Foreskin fibroblast (primary cell): ENCODE measurements at places on chromosomes 7 and 10.
A peak's percentile ranks its signal among the peaks of the same experiment; 100 is the strongest.

DNA sequence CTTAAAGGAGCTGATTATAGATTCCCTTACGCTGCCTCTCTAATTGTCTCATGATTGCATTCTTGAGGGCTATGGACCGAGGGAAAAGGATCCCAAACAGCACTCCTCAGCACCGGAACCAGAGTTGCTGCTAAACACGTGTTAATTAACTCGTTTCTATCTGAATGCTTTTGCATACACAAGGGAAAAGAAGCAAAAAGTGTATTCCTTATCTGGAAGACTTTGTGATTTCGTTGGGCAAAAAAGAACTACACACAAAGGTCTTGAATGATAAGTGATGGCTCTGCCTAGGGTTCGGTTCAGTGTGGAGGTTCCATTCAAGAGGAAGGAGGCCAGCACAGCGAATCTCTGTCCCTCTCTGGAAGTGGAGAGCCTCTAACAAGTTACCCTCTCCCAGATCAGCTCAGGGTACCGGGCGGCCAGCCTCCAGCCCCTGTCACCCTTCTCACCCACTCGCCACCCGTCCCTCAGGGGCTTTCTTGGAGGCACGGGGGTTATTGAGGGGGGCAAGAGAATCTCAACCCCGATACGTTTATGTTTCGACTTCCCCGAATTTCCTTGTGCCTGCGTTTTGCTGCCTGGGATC is 515 bp upstream of the SLC4A2 start:
- no peak for DNase-seq

DNA sequence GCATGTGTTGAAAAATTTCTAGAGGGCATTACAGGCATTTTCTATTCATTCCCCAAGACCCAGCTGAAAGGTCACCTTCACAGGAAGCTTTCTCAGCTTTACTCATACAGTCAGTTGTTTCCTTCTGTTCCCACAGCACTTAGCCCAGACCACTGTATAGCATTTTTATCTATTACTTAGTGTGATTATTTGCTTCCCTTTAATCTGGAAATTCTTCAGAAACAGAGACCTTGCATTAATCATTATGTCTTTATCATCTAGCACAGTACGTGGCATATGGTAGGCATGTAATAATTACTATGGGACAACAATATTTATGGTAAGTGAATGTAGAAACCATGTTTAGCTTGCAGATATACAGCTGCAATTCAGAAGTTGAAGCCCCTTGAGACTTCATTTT is 38.2 kb upstream of the CDK6 start:
- peak; percentile 21 for DNase-seq

- peak; percentile 60 for DNase-seq
Measured at GRCh38 chr10:15791816-15792524, 68.3 kb downstream of the MINDY3 start.

DNA sequence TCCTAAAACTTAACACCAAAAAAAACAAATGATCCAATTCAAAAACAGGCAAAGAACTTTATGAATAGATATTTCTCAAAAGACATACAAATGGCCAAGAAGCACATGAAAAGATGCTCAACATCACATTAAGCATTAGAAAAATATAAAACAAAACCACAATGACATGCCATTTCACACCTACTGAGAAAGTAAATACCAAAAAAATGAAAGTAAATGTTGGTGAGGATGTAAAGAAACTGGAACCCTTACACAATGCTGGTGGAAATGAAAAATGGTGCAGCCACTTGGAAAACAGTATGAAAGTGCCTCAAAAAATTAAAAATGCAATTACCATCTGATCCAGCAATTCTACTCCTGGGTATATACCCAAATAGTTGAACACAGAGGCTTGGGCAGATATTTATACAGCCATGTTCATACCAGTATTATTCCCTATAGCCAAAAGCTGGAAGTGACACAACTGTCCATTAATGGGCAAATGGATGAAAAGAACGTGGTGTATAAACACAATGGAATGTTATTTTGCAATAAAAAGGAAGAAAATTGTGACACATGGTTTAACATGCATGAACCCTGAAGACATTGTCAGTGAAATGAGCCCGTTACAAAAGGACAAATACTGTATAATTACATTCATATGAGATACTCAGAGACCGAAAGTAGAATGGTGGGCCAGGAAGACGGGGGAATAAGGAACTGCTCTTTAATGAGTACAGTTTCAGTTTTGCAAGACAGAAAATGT is 89.0 kb downstream of the JMJD1C start:
- peak; percentile 87 for DNase-seq

DNA sequence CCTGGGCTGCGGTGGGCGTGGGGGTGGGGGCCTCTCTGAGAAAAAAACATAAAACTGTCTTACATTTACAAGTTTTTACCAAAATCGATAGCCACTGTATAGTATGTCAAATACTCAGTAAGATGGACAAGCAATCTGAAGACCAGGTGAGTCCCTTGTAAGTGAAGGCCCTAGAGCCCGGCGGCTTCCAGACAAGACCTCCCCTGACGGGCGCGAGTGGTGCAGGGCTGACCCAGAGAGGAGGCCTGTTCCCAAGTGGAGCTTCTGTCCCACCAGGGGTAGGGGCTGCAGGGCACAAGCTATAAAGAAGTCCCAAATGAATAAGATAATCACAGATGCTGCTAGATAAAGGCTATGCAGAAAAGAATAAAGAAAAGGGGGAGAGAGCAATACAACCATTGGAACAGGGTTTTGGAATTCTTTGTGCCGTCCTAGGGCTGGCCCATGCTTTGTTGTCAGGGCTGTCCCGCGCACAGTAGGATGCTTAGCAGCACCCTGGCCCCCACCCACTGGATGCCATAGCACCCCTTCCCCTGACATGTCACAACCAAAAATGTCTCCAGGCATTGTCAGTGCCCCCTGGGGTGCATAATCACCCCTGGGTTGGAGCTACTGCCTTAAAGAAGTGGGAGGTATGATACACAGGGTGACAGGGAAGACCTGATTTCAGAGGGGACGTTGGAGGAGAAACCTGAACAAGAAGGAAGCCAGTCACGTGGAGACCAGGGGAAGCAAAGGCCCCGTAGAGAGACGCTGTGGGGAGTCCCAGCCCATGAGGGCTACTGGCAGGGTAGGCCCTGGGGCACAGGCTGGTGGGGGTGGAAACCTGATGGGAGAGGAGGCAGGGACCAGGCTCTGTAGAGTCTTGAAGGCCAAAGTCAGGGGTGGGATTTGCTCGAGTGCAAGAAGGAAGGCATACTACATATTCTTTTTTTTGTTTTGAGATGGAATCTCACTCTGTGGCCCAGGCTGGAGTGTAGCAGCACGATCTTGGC is 43.1 kb downstream of the CHST15 start:
- no peak for DNase-seq

DNA sequence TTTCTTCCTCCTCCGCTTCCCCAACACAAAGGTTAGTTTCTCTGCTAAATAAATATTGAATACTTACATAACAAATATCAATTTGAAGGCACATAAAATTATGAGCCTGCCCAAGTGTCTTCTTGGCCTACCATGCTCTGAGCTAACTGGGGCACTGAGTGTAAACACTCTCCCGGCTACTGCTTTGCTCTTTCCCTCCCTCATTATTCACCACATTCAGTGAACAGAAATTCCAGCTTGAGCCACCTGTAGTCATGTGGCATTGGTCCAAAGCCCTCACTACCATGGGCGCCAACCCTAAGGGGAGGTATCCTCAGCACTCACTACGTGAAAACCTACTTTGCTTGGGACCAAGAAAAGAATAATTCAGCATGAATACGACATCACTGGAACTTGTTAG is 409.0 kb downstream of the KCNMA1 start:
- no peak for DNase-seq

GRCh38 chr10:133027482-133027881 is 60.2 kb upstream of the ADGRA1 start:
- DNase-seq, result no peak

DNA sequence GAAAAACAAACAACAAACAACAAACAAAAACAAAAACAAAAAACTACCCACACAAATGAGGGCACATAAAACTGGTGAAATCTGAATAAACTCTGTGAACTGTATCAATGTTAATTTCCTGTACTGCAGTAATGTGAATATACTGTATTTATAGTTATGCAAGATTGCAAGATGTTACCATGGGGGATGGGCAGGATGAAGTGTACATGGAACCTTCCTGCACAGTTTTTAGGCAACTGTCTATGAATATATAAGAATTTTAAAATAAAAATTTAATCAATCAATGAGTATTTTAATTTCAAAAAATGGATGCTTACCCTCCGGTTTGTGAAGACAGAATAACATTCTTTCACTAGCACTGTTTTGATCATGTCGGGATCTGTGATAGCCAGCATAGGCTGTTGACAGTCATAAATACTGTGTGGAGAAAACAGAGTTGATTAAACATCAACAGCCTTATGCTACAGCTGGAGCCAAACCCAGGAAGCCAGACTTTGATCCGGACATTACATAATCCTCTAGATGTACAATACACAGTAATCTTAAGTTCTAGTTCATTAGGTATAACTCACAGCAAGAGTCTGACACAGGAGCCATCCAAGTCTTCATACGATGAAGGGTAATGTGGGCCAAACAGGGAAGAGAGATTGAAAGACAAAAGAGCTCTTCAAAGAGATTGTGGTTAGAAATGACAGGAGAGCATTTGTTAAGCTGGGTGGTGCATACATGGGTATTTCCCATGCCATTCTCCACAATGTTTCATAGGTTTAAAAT is 14.8 kb downstream of the CYP3A7 start:
- no peak for DNase-seq

DNA sequence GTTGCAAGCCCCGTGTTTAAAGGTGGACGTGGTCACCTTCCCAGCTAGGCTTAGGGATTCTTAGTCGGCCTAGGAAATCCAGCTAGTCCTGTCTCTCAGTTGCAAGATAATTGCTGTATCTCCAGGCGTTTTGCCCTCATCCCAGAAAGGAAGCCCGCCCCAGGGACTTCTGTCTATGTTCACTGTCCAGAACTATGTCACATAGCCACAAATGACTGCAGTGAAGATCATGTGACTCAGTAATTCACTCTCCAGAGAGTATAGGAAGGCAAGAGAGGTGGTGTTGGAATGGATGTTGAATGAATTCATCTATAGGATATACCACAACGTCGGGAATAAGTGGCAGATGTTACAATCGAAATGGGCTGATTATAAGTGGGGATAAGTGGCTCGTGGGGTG is 349 bp upstream of the ERVW-1 start:
- DNase-seq, result no peak

GRCh38 chr7:94239661-94240234 is 154.9 kb upstream of the COL1A2 start:
- DNase-seq, result no peak

DNA sequence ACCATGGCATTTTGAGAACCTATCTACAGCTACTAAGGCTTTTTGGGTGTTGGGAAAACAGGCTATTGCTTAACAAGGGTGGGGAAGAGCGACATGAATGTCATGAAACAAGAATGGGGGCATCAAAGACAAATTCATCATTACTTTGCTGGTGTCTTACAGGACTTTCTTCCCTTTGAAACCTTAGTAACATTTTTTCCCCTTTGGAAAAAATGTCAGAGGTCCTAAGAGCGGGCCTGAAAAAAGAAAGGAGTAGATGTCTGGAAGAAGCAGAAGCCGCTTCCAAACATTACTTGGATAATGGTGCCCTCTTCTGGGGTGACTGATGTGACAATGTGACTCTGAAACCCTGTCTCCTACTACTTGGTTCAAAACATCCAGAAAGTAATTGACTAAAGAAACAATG is 3.8 kb upstream of the DDX50 start:
- peak; percentile 85 for DNase-seq

- no peak for DNase-seq
Measured at GRCh38 chr10:43238462-43238861, 28.4 kb downstream of the RASGEF1A start.

DNA sequence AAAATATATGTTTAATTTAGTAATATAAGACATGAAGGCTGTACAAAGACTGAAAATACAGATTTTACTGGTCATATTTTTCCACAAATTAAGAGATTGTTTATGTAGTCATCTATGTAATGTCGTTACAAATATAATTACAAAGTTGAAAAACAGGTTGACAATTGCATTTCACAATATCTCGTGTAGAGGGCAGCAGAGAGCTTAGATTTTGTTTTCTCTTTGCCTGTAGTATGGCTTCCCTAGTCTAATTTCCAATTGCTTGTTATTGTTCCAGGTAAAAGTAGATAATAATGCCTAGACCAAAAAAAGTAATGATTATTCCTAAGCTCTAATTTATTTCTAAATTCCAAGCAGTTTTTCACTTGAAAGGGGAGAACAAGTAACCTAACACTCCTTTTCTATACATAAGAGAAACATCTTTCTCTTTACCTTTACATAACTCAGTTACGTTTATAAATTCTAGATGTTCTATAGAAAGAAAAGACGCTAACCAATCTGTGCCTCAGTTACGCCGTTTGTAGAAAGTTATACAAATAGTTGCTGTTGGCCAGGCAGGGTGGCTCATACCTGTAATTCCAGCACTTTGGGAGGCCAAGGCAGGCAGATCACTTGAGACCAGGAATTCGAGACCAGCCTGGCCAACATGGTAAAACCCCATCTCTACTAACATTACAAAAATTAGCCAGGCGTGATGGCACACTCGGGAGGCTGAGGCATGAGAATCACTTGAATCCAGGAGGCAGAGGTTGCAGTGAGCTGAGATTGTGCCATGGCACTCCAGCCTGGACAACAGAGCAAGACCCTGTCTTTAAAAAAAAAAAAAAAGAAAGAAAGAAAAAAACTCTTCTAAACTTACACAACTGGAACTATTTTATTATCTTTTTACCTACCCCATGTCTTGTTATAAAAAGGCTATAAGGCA is 30.0 kb downstream of the NET1 start:
- DNase-seq, result peak; percentile 74

DNA sequence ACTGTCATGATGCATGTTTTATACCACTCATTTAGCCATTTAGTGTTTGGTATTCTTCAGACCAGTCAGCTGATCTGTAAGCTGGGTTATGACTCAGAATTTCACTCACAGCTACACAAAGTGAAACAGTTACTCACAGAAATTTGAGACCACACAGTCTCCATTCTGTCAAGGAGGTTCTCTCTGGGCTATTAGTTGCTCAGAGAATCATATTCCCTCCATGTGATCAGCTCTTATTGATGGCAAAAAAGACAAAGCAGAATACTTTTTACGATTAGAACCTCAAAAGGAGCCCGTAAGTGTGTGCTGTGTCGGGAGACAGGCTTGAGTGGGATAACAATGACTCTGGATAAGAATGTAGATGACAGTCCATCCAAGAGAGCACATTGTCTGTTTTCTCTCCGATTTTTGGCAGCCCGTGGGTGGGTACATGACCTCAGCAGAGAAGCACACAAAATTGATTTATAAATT is 277.6 kb upstream of the SORCS1 start:
- DNase-seq, result peak; percentile 72

- DNase-seq, result peak; percentile 53
Measured at GRCh38 chr7:5709347-5709950, 72.0 kb downstream of the RNF216 start.

- no peak for DNase-seq
Measured at GRCh38 chr10:123126246-123126645, 9.5 kb upstream of the HMX3 start.

- no peak for DNase-seq
Measured at GRCh38 chr7:52639126-52639525, 396.3 kb upstream of the POM121L12 start.

DNA sequence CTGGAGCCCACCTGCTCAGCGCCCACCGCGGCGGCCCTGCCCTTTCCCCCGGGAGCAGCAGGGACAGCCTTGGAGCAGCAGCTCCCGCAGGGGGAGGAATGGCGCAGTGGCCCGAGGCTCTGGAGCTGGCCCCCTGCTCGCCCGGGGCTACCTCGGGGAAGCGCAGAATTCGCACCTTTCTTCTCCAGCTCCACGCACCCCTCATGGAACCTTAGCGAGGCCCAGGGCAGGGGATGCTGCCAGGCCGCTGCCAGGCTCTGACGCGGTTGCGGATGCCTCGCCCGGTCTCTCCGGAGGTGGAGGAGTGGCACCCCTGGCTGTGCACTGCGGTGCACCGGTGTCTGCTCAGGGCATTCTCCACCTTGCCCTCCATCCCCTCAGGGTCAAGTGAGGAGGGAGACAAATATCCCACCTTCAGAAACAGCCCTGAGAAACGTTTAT is 84.9 kb upstream of the MKI67 start:
- DNase-seq, result no peak
